ENCODE measurements at places on chromosomes 5 and 9. TPM values are rescaled to one million over a fixed set of nuclear protein-coding genes. Genes with fewer than 3 reads are reported as not detected.

The NAIP gene
- total RNA-seq, result 20.9 TPM

The IFNB1 gene
- not detected for total RNA-seq

The S1PR3 gene
- total RNA-seq, result 0.07 TPM

The SGCD gene
- 0.22 TPM for total RNA-seq

The HINT1 gene
- total RNA-seq, result 240 TPM

The ADRB2 gene
- 3.9 TPM for total RNA-seq

The HTR1A gene
- not detected for total RNA-seq

The CTNND2 gene
- not detected for total RNA-seq

The KCNIP1 gene
- not detected for total RNA-seq

The FAM193B gene
- 217 TPM for total RNA-seq

The PTGES2 gene
- total RNA-seq, result 81.4 TPM

The LHFPL2 gene
- 0.19 TPM for total RNA-seq

The FYB1 gene
- total RNA-seq, result 372 TPM

The PCDHA9 gene
- total RNA-seq, result not detected

The DENND4C gene
- total RNA-seq, result 49.6 TPM

The MZB1 gene
- 3.0 TPM for total RNA-seq

The FOXI1 gene
- total RNA-seq, result not detected

The SH3TC2 gene
- not detected for total RNA-seq

The NUDT12 gene
- total RNA-seq, result 0.20 TPM

Measured in T-cell (primary cell).